Left colon (tissue), 2 donors: ENCODE measurements at places on chromosomes 7 and 10. TPM values are rescaled to one million over a fixed set of nuclear protein-coding genes. Genes with fewer than 3 reads are reported as not detected.

The MYO3A gene
- total RNA-seq, result 1.0 TPM

The OR2A5 gene
- total RNA-seq, result not detected

The C10orf105 gene
- total RNA-seq, result 0.08 TPM

DNA sequence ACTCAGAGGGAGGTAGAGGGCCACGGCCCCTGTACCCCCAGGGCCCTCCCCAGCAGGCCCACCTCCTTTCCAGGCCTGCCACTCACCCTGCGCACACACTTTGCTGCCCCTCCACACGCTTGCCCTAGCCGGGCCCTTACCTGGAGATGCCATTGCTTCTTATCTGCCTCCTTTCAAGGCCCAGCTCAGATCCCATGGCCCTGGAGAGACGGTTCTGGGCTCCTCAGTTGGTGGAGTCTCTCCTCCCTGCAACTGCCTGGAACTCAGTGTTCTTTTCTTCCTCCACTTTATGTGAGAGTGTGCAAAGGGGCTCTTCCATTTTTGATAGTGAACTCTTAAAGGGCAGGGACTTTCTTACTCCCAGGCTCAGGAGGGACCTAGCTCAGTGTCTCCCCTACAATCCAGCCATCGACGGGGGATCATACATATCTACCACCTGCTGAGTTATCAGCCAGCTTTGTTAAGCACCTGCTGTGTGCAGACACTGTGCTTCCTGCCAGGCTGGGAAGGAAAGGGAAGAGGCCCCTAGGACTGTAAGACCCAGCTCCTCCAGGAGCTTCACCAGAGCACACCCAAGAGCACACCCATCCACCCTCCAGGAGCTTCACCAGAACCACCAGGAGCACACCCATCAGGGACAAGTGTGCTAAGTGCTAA is 89.3 kb upstream of the MACROH2A2 start:
- no peak for DNase-seq

DNA sequence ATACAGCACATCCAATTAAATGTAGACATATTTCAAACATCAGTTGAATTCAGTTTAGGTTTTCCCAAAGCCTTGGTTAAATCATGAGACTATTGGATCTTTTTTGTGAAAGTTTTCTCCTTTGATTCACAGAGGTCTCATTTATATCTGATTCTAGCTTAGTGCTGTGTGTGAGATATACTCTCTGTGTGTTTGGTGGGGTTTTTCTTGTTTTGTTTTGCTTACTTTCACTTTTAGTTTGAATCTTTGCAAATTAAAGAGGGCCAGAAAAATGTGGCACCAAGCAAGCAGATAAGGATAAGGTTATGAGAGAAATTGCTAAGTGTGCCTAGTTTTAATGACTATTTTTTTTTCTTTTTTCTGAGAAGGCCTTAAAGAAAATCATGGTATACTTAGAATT is 12.6 kb upstream of the OR6B1 start:
- DNase-seq, result no peak

DNA sequence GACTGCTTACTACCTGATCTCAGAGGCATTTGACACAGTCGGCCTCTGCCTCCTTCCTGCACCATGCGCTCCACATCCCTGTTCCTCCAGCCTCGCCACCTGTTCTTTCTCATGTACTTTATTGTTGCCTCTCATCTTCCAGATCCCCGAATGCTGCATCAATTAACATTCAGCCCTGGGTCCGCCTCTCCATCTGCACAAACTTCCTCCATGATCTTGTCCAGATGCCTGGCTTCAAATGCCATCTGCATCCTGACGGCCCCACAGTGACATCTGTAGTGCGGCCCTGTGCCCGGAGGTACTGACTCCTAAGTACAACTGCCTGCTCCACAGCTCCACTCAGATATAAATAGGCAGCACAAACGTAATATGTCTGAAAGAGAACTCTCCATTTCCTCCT is 51.2 kb upstream of the STK17A start:
- no peak for DNase-seq

DNA sequence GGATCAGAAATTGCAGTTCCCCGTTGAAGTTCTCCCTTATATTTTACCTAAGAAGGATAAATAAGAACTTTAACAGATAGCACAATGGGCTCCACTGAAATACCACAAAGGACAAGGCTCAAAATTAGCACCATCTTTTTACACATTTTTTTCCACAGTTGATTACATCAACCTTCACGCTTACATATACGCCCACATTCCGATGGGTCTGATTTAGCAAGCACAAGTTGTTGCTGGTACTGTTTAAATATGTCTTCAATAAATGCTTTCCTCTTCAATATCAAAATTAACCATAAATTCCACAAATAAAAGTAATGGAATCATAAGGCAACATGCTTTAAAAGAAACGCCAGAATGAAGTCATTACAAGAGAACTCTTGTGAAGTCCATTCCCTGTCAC is 79.5 kb downstream of the NEBL start:
- no peak for DNase-seq
